Activated CD4-positive, alpha-beta memory T cell treated with anti-CD3 and anti-CD28 coated beads, Interleukin-2, amount 10 ng/mL, durations not matched to agents 7 days and 5 days (primary cell): ENCODE measurements at places on chromosomes 6 and 20. TPM values are rescaled to one million over a fixed set of nuclear protein-coding genes. Genes with fewer than 3 reads are reported as not detected.

Gene TNFRSF6B
- not detected for total RNA-seq

Gene ZNF311
- total RNA-seq: 0.65 TPM

Gene SLC26A8
- total RNA-seq: not detected

Gene HTR1E
- not detected for total RNA-seq

Gene RBPJL
- total RNA-seq: not detected

Gene KCNS1
- total RNA-seq: 0.13 TPM

Gene IP6K3
- total RNA-seq: not detected

Gene SYNJ2
- 36.8 TPM for total RNA-seq

Gene GUCA1A
- total RNA-seq: not detected

Gene GTSF1L
- not detected for total RNA-seq

Gene LRRC73
- total RNA-seq: 0.25 TPM

Gene HLA-A
- 2,531 TPM for total RNA-seq

Gene IL17F
- total RNA-seq: 12.6 TPM

Gene OR2B6
- total RNA-seq: not detected

Gene GNRH2
- total RNA-seq: 3.0 TPM

Gene PTCRA
- not detected for total RNA-seq

Gene DST
- 5.5 TPM for total RNA-seq

Gene ANGPT4
- total RNA-seq: not detected

Gene BPI
- not detected for total RNA-seq

Gene GGTLC1
- total RNA-seq: not detected

Gene ZBTB46
- total RNA-seq: 0.53 TPM

Gene EDN1
- total RNA-seq: not detected

Gene ID4
- total RNA-seq: not detected

Gene HNF4A
- not detected for total RNA-seq

Gene ULBP3
- total RNA-seq: 3.5 TPM

Gene REM1
- total RNA-seq: not detected

Gene HLA-DQA2
- total RNA-seq: not detected

Gene OTOR
- not detected for total RNA-seq

Gene CST1
- not detected for total RNA-seq

Gene MUC21
- not detected for total RNA-seq

Gene IMPG1
- not detected for total RNA-seq

Gene C6orf141
- total RNA-seq: 0.48 TPM

Gene ZSCAN16
- total RNA-seq: 5.3 TPM
